Peyer's patch (tissue), 4 donors: ENCODE measurements at places on chromosomes 3 and 15.
A peak's percentile ranks its signal among the peaks of the same experiment; 100 is the strongest.

GRCh38 chr3:189233225-189233858, 61.6 kb downstream of the TPRG1 start:
- peak; percentile 74 for DNase-seq

GRCh38 chr15:43489191-43489590, 3.8 kb downstream of the TP53BP1 start:
- DNase-seq = no peak

- DNase-seq = no peak
Observed at GRCh38 chr3:59499000-59499399, 449.2 kb upstream of the CFAP20DC start.

GRCh38 chr3:123258811-123259420, 57.2 kb downstream of the SEC22A start:
- DNase-seq = no peak

DNA sequence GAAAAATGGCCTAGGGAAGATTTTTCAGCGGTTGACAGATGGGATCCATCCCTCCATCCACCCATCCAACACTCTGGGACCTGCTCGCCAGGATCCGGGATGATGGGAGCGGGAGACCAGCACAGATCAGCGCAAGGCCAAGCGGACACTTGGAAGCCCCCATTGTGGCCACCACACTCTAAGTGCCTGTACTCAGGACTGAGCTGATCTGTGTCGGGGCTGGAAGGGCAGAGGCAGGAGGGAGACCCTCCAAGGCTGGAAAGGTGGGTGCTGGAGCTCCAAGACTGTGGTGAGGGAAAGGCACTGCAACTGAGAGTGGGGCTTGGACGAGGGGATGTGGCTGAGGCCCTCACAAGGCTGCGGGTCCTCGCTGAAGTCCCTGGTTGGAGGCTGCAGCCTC, 91.8 kb upstream of the TRPM1 start:
- DNase-seq = no peak

- peak; percentile 65 for DNase-seq
Observed at GRCh38 chr15:74134387-74135027, 4.1 kb downstream of the ISLR2 start.

DNA sequence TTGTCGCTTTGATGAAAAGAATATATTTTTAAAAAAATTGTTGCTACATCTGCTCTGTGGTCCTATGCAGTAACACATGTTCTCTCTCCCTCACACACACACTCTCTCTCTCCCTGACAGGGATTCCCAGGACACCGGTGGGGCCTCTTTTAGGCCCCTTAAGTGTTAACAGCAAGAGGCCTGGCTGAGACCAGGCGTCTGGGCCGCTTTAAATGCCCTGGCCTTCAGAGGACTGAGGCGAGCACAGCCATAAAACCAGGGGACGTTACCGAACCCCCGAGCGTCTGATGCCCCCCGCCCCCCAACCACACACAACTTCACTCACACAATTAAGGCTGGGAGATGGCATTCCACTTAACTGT, 1.7 kb downstream of the BNC1 start:
- no peak for DNase-seq

- DNase-seq = no peak
Observed at GRCh38 chr15:69402816-69403215, 11.3 kb upstream of the KIF23 start.

- no peak for DNase-seq
Observed at GRCh38 chr3:164024786-164025185, 1053.5 kb downstream of the SI start.

GRCh38 chr3:52091586-52092270, 35.4 kb upstream of the DUSP7 start:
- DNase-seq = no peak

GRCh38 chr3:71309342-71309741, 274.2 kb downstream of the FOXP1 start:
- DNase-seq = no peak
